ENCODE measurements at places on chromosomes 11 and 22.

GRCh38 chr22:49551446-49551845 lies 276.2 kb downstream of the BRD1 start:
- no peak for DNase-seq

DNA sequence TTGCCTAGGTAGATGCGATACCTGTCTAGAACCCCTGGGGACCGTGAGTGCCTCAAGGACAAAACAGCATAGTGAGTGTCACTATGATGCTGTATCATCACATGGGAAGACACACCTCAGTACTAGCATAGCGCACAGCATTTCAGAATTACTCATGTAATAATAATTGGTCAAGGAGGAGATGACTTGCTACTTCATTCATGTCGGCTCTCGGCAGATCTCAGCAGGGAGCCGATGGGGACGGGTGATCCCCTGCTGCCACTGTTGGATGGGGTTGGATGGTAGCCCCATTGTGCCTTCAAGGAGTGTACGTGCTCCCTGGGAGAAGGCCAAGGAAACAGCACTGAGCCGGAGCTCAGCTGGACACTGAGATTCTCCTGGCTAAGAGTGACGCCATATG lies 186.9 kb downstream of the EFCAB6 start:
- DNase-seq = no peak

GRCh38 chr11:33478111-33478573 lies 221.0 kb downstream of the HIPK3 start:
- DNase-seq = no peak

- no peak for DNase-seq
Measured at GRCh38 chr11:66505276-66505816, 5.1 kb upstream of the BBS1 start.

DNA sequence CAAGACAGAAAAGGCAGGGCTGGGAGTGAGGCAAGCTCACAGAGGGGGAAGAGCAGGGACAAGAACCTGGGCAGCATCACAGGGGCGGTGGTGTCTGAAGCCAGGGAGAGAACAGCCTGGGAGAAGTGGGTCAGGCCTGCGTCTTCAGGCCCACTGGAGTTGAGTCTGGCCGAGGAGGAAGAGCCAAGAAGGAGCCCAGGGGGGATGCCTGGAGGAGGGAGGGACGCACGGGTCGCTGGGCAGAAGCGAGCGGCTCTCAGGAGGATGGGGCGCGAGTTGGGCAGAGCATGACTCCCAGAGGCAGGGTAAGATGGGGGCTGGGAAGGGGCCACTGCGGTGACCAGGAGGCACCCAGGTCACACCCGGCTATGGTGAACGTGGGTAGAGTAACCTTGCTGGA lies 18.5 kb downstream of the LRFN4 start:
- no peak for DNase-seq

DNA sequence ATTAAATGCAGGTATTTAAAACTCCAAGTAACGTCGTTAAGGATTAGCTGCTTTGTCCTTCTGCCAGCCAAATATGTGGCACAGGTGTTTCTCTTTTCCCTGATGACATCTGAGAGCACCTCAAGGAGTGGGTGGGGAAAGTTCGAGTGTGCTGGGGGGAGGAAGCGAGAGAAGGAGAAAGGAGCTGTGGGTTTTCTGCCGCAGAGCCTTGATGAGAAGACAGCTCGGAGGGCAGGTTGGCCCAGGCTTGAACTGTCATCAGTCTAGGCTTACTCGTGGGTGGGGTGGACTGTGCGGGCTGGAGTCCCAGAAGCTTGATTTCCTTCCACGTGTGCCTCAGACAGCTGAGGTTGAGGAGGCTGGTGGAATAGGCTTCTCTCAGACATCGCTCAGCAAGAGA lies 15.2 kb upstream of the SORL1-AS1 start:
- peak; percentile 86 for DNase-seq

DNA sequence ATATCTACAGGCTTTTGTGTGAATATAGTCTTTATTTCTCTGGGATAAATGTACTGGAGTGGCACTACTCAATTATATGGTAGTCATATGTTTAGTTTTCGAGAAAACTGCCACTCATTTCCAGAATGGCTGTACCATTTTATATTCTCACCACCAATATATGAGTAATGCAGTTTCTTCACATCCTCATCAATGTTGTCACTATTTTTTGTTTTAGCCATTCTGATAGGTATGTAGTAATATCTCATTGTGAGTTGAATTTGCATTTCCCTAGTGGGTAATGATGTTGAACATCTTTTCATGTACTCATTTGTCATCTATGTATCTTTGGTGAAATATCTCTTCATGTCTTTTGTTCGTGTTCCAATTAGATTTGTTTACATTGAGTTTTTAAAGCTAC lies 18.0 kb downstream of the ACRV1 start:
- DNase-seq = no peak

DNA sequence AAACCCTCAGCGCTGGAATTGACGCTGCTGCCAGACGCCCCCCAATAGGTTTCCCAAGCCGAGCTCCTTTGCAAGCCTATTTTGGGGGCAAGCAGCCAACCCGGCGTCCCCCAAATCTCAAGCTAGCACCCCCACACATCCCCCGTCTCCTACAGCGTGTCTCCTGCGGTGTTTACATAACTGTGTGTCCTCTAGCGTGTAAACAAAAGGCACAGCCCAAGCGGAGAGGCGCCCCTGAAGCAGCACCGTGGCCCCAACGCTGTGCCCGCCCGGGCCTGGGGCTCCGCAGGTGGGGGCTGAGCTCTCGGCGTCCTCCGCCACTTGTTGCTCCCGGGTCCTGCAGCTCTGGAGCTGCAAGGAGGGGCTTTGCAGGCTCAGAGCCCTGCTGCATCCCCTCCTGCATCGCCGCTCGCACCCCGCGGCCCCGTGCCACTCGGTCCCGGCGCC lies 1.6 kb downstream of the CADM1 start:
- DNase-seq = no peak

- DNase-seq = no peak
Measured at GRCh38 chr22:44604455-44604854, 97.5 kb upstream of the PRR5 start.

GRCh38 chr11:93935826-93936225 lies 85.3 kb upstream of the HEPHL1 start:
- DNase-seq = no peak

DNA sequence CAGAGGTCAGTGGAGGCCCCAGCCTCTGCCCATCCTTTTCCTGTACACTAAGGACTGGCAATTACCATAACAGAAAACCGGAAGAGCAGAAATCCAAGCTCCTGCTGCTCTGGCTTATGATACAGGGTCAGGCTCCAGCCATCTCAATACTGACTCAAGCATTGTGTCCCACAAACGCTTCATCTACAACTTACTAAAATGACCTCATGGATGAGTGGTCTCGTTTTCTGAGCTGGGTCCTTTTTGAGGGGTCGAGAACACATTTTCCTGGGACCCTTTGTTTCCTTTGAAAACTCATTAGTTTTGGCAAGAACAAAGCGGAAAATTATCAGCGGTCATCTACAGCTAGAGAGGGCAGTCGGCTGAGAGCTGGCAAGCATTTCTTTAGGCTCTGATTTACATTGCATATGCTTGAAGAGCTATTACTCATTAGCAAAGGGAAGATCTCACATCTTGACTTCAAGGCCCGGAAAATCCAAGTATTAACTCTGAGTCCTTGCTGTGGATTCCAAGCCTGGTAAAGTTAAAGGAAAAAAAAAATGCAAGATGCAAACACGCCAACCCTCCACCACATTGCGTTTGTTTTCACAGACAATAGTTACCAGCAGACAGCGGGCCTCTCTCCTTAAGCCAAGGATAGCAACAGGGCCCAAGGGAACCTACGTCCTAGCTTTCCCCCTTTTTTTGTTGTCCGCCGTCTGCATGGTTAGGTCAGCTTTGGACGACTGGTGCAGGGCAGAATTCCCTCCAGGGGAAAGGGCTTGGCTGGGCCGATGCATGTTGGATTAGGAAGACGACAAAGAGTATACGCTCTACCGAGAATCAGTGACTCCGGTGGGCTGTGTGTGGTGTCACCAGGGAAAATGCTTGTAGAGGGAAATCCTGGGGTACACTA lies 1.8 kb downstream of the TESMIN start:
- no peak for DNase-seq
